Mesangial cell (primary cell): ENCODE measurements at places on chromosomes 11 and 22. TPM values are rescaled to one million over a fixed set of nuclear protein-coding genes. Genes with fewer than 3 reads are reported as not detected.

Gene MRGPRE
- total RNA-seq = not detected in 2 replicates

Gene NRGN
- 0.76 and 11.1 TPM in 2 replicates for total RNA-seq

Gene LSP1
- 0.33 and 5.6 TPM in 2 replicates for total RNA-seq

Gene MADD
- total RNA-seq = 18.4 and 22.1 TPM in 2 replicates

Gene MRGPRX3
- not detected in 2 replicates for total RNA-seq

Gene PKDREJ
- not detected in 2 replicates for total RNA-seq

Gene TSGA10IP
- not detected in 2 replicates for total RNA-seq

Gene SLC43A3
- 15.7 and 44.2 TPM in 2 replicates for total RNA-seq

Gene CNTF
- total RNA-seq = 0.49 and 0.51 TPM in 2 replicates

Gene NXPE4
- total RNA-seq = not detected in 2 replicates

Gene PTPRJ
- total RNA-seq = 59.5 and 69.2 TPM in 2 replicates

Gene CARD18
- total RNA-seq = not detected in 2 replicates

Gene HEPN1
- not detected in 2 replicates for total RNA-seq

Gene TNKS1BP1
- total RNA-seq = 75.8 and 146 TPM in 2 replicates

Gene BACE1
- 17.9 and 39.4 TPM in 2 replicates for total RNA-seq

Gene SUSD2
- 0.16 and 1.8 TPM in 2 replicates for total RNA-seq

Gene PARVG
- under 0.01 TPM in 1 of 2 replicates, not detected in the other for total RNA-seq

Gene DEFB131B
- not detected in 2 replicates for total RNA-seq

Gene FOLR1
- total RNA-seq = 0.49 and 17.1 TPM in 2 replicates

Gene USP2
- total RNA-seq = 1.1 and 11.3 TPM in 2 replicates

Gene LMNTD2
- total RNA-seq = 0.65 and 7.2 TPM in 2 replicates

Gene BTG4
- 0.16 TPM in 1 of 2 replicates, not detected in the other for total RNA-seq

Gene OR4A16
- total RNA-seq = not detected in 2 replicates

Gene PATE2
- not detected in 2 replicates for total RNA-seq

Gene MYOD1
- not detected in 2 replicates for total RNA-seq

Gene ACR
- not detected in 2 replicates for total RNA-seq
